Mesothelial cell of epicardium (in vitro differentiated cells): ENCODE measurements at places on chromosomes 11 and 22.

GRCh38 chr22:49616356-49617231 is 211.1 kb downstream of the BRD1 start:
- DNase-seq, result no peak

GRCh38 chr11:69220561-69221051 is 64.9 kb downstream of the SMIM38 start:
- DNase-seq, result no peak

DNA sequence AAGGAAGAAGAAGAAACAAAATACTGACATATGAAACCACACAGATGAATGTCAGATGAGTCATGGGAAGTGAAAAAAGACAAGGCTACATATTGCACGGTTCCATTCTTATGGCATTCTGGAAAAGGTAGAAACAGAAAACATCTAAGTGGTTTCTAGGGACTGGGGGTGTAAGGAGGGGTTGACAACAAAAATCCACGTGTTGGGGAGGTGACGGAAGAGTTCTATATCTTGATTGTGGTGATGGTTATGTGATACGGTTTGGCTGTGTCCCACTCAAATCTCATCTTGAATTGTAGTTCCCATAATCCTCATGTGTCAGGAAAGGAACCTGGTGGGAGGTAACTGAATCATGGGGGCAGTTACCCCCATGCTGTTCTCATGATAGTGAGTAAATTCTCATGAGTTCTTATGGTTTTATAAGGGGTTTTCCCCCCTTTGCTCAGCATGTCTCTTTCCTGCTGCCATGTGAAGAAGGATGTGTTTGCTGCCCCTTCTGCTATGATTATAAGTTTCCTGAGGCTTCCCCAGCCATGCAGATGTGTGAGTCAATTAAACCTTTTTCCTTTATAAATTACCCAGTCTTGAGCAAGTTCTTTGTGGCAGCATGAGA is 6.4 kb upstream of the ARFGAP3 start:
- no peak for DNase-seq

DNA sequence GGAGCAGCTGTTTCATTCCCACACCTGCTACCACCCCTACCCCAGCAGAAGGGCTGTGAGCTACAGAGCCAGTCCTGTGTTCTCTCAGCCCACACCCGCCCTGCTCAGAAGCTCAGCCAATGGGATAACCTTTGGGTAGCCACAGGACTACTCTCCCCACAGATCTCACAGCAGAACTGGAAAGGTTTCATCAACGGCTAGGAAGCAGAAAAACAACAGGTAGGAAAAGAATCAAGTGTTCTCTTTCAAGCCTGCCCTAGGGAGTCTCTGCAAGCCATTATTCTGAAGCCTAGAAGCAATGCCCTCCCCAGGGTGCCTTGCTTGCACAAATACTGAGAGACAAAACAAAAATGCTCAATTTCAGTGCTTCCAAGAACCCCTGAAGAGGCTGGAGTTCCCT is 77.2 kb downstream of the TMPRSS5 start:
- DNase-seq, result no peak

GRCh38 chr11:65420979-65421793 is 1.4 kb upstream of the NEAT1 start:
- no peak for DNase-seq

GRCh38 chr11:16902182-16902581 is 112.0 kb downstream of the PLEKHA7 start:
- no peak for DNase-seq

- DNase-seq, result peak; percentile 51
These were observed at the start of gene HTATIP2 for GRCh38 chr11:20363500-20364340. HTATIP2 (plus strand) TSS chr11:20363714; CDS start chr11:20364238, 524 bp downstream.

GRCh38 chr22:25942856-25943411 is 200.9 kb downstream of the MYO18B start:
- no peak for DNase-seq

GRCh38 chr11:68328374-68329091 is 16.1 kb downstream of the LRP5 start:
- no peak for DNase-seq

DNA sequence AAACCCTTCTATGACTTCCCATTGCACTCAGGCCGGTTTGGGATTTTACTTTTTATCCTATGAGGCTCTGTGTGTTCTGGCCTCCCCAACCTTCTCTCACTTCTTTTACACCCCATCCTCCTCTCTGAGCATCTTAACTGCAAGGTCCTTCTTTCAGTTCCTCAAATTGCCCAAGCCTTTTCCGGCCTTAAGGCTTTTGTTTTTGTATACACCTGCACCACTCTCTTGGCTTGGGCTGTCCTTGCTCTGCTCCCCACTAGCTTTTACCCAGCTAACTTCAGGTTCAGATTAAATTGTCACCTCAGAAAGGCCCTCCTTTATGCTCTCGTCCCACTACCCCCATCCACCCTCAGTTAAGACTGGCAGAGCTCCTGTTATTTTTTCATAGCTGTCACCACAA is 55.5 kb downstream of the FAM83F start:
- no peak for DNase-seq

DNA sequence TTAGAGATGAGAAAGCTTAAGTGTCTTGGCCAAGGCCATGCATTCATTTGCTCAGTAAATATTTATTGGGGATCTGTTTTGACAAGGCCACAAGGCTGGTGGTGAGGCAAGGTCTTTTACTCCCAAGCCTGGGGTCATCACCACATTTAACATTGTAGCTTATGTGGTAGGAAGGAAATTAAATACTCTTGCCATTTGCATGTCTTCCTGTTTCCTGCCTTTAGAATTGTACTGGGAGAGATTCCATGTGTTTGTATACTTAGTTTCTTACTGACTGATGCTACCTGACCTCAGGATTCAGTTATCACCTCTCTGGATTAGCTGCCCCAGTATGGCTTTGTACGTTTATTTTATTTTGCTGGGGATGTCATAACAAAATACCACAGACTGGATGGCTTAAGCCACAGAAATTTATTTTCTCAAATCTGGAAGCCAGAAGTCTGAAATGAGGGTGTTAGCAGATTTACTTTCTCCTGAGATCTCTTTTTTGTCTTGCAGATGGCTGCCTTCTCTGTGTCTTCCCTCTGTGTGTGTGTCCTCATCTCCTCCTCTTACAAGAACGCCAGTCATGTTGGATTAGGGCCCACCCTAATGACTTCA is 44.8 kb downstream of the SPECC1L start:
- no peak for DNase-seq

GRCh38 chr11:79697905-79698304 is 257.1 kb upstream of the TENM4 start:
- no peak for DNase-seq

- no peak for DNase-seq
These were observed 6.8 kb downstream of the LIF start for GRCh38 chr22:30239488-30240405.

- DNase-seq, result no peak
These were observed 176.9 kb downstream of the DSCAML1 start for GRCh38 chr11:117620086-117620485.

- no peak for DNase-seq
These were observed 12.2 kb downstream of the MED19 start for GRCh38 chr11:57699813-57700212.

- no peak for DNase-seq
These were observed 97.0 kb downstream of the RDX start for GRCh38 chr11:110199184-110199981.

GRCh38 chr22:45631140-45631840 is 40.3 kb upstream of the ATXN10 start:
- no peak for DNase-seq

DNA sequence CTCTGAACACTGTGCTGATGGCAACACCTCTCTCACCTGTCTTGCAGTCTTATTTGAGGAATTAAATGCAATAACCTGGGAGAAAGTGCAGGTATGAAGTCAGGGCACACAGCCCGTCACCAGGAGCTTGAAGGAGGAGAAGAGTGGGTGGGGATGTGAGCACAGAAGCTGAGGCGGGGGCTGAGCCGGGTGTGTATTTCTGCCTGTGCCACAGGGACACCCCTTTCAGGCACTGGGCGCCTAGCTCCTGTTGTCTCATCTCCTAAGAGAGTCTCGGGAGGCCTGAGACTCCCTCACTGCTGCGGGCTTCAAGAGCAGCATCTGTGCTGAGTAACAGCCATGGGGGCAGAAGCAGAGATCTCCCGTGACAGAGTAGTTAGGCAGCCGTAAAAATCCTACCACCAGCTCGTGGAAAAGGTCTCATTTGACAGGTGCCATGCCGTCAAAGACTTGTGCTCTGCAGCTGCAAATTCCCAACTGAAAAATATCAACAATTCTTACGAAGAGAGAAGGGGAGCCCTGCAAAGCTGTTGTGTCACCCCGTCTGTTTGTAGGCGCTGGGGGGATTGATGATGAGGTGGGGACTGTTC is 26.8 kb downstream of the PARVB start:
- DNase-seq, result no peak

DNA sequence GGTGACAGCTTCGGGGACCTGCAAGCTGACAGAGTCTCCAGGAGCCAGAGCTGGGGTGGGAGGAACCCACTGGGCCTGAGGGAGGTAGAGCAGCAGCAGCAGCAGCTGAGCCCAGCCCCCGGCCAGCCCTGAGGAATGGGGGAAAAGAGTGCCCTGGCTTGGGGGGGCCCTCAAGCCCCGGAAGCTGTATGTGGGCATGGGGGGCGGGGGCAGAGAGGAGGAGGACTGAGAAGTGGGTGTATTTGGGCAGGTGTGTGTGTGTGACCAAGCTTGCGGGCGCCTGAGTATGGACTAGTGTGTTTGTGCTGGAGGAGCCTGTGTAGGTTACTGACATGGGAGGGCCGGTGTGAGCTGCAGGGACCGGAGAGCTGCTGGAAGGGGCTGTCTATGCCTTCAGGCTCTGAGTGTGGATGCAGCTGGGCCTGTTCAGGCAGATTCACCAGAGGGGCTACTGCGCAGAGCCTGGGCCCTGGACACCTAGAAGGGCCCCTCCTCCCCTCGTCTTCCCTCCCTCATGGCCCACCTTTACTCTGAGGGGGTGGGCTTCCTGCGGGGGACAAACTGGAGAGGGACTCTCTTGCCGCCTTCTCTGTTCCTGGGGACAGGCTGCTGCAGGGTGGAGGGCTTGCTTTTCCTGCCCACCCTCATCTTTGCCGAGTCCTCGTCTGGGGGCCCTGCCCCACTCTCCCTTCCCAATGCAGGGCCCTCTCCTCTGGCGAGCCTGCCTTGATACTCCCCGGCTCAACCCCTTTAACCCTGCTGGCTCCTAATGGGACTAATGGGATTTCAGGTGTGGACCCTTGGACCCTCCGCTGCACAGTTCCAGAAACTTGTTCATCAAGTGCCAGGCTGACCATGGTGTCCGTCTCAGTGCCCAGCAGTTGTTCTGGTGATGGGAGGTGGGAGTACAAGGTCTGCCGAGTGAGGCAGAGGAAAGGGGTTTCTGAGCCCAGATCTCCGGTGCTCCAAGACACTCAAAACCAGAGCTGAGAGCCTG is 28.2 kb downstream of the ST3GAL4 start:
- no peak for DNase-seq

GRCh38 chr22:44545773-44546172 is 47.7 kb upstream of the RTL6 start:
- no peak for DNase-seq

- no peak for DNase-seq
These were observed 47.6 kb upstream of the EED start for GRCh38 chr11:86196913-86197312.

DNA sequence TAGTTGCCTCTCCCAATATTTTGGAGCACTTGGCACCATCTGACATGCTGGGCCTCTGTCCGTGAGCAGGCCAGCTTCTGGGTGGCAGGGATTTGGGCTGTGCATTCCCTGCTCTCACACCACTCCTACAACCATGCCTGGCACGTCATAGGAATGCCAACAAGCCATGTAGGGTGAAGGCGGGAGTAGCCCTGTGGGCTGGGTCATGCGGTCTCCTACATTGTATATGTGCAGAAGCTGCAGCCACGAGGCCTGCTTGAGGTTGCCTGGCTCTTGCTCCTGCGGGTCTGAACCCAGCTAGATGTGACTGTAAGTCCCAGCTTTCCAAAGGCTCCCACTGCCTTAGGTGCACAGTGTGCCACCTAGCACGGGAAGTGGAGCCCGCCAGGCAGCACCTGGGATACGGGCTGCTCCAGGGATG is 14.5 kb downstream of the MYEOV start:
- DNase-seq, result no peak
